ENCODE measurements at places on chromosomes 12 and 14.
A peak's percentile ranks its signal among the peaks of the same experiment; 100 is the strongest.

- DNase-seq = no peak
Measured at GRCh38 chr12:12975322-12976077, 23.5 kb upstream of the GPRC5D start.

DNA sequence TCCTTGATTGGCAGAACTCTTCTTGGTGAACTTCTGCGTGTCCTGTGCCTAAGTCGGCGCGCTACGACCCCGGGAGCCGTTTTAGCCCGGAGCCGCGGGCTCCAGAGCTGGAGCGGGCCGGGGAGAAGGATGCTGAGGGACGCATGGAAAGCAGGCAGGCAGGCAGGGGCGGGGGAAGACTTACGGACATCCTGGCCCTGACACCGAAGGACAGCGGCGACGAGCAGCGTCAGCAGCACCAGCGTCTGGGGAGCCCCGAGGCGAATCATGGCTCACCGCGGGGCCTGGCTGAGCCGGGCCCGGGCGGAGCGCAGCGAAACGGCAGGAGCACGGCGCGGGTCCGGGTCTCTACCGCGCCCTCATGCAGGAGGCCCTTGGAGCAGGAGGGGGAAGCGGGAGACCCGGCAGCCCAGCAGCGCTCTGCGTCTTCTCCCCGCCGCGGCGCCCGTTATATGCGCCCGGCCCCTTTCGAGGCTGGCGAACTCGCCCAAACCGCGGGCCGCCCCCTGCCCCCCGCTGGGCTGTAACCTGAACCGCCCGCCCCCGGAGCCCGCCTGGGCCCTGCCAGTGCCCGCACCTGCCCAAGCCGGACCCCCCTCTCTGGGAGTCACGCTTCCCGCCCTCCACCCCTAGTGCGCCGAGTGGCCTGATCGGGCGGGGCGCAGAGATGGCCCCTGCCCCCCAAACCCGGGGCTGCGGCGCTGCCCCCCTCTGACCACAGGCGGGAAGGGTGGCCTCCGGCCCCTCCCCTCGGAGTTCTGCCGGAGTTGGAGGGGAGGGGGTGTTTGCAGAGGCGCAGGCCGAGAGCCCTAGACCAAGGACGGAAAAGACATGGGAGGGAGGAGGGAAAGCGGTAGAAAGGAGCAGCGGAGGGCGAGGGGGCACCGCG is at the start of gene COL2A1:
TSS of gene COL2A1 (minus strand) at position 424 of the 889 bp plus-strand sequence. CDS start at position 269, 155 bp downstream.
- peak; percentile 26 for DNase-seq

GRCh38 chr12:42213023-42213422 is 25.0 kb downstream of the YAF2 start:
- DNase-seq = peak; percentile 89

- DNase-seq = no peak
Measured at GRCh38 chr12:71240946-71241345, 83.1 kb upstream of the TSPAN8 start.

All from NCI-H2081 (cell line).